Activated CD4-positive, alpha-beta T cell treated with anti-CD3 and anti-CD28 coated beads for 48 hours (primary cell): ENCODE measurements at places on chromosomes 3 and 15.

GRCh38 chr15:89646416-89647141 lies 8.7 kb downstream of the KIF7 start:
- DNase-seq = no peak

- no peak for DNase-seq
Observed at GRCh38 chr3:112011376-112011940, 12.7 kb downstream of the TAGLN3 start.

DNA sequence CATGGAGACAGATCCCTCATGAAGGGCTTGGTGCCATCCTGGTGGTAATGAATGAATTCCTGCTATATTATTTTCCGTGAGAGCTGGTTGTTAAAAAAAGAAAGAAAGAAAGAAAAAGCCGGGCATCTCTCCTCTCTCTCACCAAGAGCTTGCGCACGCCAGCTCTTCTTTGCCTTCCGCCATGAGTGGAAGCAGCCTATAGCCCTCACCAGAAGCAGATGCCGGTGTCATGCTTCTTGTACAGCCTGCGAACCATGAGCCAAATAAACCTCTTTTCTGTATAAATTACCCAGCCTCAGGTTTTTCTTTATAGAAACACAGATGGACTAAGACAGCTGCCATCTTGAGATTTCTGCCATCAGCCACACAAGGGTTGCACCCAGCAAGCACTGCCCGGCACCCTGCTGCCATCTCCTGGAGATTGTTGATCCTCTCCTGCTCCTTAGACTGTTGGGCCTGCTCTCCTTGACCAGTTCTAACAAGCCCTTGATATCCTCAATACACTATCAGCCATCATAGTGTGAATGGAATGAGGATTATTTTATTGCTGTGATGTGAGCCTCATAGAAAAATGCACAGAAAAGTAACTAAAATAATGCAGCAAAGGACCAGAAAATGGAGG lies 3.5 kb upstream of the AHSG start:
- no peak for DNase-seq

DNA sequence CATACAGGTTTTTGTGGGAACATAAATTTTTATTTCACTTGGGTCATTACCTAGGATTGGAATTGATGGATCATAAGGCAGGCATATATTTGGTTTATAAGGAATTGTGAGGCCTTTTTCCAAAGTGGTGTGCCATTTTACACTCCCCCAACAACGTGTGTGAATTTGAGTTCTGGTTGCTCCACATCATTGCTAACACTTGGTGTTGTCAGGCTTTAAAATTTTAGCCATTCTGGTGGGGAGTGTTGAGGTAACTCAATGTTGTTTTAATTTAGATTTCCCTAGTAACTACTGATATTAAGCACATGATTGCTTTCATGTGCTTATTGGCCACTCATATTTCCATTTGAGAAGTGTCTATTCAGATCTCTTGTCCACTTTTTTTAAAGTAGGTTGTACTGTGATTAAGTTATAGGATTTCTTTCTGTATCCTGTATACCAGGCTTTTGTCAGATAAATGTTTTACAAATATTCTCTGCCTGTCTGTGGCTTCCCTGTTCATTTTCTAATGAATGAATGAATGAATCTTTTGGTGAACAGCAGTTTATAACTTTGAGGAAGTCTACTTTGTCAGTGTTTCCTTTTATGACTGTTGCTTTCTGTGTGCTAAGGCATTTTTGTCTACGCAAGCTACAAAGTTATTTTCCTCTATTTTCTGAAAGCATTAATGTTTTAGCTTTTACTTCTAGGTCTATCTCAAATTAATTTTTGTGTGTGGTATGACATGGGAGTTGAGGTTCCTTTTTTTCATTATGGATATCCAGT lies 17.9 kb upstream of the NR2C2 start:
- DNase-seq = no peak

GRCh38 chr15:65195548-65195923 lies 10.4 kb upstream of the CLPX start:
- no peak for DNase-seq

GRCh38 chr3:52253314-52254304 lies 8.1 kb downstream of the PPM1M start:
- peak; percentile 86 for DNase-seq

GRCh38 chr3:15630646-15631350 lies 29.3 kb downstream of the BTD start:
- peak; percentile 24 for DNase-seq

- no peak for DNase-seq
Observed at GRCh38 chr3:65850261-65850660, 188.5 kb downstream of the MAGI1 start.

DNA sequence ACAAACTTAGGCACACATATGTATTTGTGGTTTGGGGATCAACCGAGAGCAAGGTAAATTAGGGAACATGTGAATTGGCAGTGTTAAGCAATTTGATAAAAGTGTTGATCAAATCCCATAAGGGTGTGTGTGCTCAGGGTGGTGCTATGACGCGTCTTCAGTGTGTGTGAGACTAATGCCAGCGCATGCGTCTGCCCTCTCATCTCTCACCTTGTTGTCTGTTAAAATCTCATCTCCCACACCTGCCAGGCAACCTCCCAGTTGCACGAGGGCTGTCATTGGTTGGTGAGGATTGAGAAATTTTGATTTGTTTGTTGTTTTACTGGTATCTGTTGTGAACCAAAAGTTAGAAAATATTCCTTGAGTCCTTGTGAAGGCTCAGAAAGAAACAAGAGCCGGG lies 137.2 kb upstream of the ICE2 start:
- no peak for DNase-seq

- no peak for DNase-seq
Observed at GRCh38 chr3:77296527-77296926, 256.6 kb downstream of the ROBO2 start.

GRCh38 chr3:159418571-159419526 lies 569.8 kb upstream of the IL12A start:
- no peak for DNase-seq

GRCh38 chr3:5053021-5053831 lies 68.9 kb upstream of the ARL8B start:
- DNase-seq = no peak

DNA sequence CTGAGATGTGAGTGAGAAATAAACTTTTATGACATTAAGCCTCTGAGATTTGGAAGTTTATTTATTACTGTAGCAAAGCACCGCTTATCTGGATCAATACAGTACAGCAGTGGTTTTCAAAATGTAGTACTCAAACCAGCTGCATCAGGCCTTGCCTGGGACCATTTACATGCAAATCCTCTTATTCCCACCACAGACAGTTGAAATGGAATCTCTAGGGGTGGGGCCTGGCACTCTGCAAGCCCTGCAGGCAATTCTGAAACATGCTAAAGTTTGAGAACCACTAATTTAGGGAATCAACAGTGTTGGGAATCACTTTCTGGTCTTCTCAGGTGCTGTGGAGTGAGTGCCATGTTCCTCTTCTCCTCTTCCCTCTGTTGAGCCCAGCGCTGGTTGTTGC lies 77.8 kb upstream of the TAMM41 start:
- no peak for DNase-seq

DNA sequence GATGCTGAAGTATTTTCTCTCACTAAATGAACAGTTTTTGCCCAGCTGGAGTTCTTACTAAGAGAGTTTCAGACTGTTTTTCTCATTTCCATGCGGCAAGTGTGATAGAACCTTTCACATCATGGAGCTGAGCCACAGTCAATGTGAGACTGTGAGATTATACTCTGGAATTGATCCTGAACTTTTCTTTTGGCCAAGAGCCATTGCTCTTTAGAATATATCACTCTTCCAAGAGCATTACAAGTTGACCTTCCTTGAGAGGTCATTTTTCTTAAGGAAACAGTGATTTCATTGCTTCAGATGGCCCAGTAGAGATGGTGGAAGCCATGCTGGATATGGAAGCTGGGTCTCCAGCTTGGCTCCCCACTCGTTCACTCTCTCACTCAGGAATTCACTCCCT lies 212.9 kb upstream of the UMPS start:
- DNase-seq = no peak

DNA sequence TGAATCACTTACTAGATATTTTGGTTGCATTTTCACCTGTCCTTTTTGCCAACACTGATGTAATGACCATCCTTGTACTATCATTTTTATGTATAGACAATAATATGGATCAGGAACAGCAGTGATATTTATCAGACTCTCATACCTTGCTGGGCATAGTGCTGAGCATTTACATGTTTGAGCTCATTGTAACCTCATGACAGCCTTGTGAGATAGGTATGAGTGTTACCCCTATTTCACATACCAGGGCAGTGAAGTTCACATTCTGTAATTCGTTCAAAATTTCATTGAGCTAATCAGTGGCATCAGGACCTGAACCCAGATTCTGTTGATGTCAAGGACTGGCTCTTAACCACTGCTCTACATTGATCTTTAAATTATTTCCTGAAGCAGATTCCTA lies 221.5 kb upstream of the TBL1XR1 start:
- DNase-seq = no peak

DNA sequence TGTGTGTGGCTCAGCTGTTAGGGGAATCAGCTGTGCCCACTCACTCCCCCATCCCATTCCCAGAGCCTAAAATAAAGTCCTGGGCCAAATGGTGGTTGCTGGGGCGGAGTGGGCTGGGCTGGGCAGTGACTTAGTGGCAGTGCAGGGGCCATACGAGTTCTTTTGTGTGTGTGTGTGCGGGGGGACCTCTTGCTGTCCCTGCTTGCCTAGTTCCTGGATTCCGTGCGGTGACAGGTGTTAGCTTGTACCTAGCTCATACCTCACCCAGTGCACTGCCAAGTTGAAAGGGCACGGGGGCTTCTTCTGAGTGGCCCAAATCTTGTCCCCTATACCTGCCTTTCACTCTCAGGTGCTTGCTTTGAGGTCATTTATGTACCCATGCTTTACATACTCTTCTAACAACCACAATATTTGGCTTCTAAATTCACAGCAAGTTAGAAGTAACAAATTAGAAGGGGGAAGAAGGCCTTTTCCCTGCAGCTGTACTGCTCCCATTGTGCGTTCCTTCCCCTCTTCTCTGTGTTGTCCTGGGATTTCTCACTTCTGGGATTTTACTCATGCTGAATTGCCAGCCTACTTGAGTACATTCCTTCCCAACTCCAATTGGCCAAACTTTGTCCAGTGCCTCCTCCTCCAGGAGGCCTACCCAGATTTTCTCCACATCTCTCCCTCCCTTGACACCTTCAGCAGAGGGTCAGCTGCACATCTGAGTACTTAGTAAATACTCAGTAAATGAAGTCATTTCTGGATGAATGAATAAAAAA lies 66.3 kb upstream of the POLG start:
- no peak for DNase-seq

- no peak for DNase-seq
Observed at GRCh38 chr15:71252044-71252739, 136.9 kb downstream of the THSD4 start.

- DNase-seq = no peak
Observed at GRCh38 chr15:92669432-92669831, 13.9 kb upstream of the FAM174B start.

- no peak for DNase-seq
Observed at GRCh38 chr15:92603743-92604470, 51.7 kb downstream of the FAM174B start.

DNA sequence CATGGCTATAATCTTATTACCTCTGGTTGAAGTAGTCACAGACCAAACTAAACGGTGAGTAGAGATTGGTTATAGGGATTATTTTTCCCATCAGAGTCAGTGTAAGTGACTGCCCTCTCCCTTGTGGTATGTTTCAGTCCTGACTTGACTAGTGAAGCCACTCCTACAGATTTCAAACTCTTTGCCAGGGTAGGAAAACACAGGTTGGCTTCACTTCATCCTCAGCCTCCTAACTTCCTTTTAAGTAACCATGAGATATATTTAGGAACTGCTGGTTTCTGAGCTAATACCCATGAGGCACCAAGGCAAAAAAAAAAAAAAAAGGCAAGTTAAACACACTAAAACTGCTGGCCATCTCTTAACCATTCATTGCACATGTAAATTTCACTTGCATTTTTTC lies 349.2 kb upstream of the MCTP2 start:
- DNase-seq = no peak

GRCh38 chr15:60620708-60621107 lies 141.8 kb upstream of the ICE2 start:
- no peak for DNase-seq

- DNase-seq = no peak
Observed at GRCh38 chr15:71939981-71940588, 129.7 kb downstream of the NR2E3 start.

DNA sequence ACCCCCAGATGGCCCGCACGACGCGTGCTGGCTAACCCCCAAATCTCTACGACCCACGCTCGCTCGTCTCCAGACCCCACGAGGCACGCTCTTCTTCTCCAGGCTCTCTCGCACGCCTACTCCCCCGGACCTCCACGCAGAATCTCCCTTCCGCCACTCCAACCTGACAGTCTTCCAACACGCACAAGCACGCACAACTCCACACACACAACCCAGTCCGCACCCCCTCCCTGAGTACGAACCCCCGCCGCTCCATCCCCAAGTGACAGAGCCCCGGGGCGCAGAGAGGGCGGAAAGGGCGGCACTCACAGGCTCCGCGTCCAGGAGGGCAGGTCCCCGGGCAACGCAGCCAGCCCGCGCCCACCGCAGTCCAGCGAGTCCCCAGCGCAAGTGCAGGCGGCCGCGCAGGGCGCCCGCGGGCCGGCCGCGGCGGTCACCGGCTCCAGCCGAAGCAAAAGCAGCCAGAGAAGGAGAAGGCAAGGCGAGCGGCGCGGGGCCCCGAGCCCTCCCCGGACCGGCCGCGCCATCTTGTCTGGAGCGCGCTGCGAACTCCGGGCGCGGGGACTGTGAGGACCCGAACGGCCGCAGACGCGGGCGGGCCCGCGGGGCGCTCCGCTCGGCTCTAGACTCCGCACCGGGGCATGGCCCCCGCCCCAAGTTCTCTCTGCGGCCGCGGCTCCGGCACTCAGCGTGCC lies 794 bp downstream of the LRIG1 start:
- DNase-seq = peak; percentile 55

- DNase-seq = no peak
Observed at GRCh38 chr15:58241872-58242271, 103.7 kb downstream of the AQP9 start.

DNA sequence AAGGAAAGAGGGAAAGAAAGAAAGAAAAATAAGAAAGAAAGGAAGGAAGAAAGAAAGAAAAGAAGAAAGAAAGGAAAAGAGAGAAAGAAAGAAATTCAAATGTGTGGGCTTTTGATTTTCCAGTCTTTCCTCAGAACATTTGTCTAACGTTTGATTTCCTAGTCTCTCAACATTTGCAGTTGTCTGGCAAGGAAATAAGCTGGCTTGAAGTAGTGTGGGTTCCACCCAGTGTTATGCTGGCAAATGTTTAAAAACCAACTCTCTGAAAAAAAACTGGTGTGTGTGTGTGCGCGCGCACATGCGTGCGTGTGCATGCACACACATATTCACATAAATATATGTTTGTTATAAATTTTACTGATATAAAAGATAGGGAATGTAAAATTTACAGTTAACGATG lies 54.6 kb upstream of the C3orf49 start:
- no peak for DNase-seq

DNA sequence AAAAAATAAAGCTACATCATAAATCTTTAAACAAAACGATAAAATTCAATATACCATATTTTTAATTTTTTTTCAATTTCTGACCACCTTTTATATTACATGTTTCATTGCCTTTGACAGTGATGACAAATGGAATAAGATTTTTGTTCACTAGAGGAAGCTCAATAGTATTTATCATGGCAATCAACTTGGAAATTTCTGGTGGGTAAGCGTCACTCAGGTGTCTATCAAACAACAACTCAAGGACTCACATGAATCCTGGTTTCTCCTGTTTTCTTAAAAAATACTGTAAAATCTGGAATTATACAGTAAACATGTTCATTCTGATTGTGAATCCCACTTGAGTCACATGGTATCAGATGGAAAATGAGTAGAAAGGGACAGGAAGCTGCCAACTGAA lies 782.2 kb downstream of the OTOL1 start:
- no peak for DNase-seq
